Stimulated activated CD8-positive, alpha-beta memory T cell treated with anti-CD3 and anti-CD28 coated beads, Interleukin-4, amount 100 ng/mL, for 1 hour (primary cell): ENCODE measurements at places on chromosomes 6 and 20.

DNA sequence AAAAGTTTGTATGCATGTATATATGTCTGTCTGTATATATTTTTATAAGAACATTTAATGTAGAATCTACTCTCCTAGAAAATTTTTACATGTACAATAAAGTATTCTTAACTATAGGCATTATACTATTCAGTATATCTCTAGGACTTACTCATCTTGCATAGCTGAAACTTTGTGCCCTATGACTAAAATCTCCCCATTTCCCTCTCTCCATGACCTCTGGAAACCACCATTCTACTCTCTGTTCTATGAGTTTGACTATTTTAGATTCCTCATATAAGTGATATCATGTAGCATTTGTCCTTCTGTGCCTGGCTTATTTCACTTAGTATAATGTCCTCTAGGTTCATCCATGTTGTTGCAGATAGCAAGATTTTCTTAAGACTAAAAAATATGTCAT, 205.1 kb upstream of the SMLR1 start:
- no peak for DNase-seq

GRCh38 chr6:13624871-13625288, 9.7 kb downstream of the NOL7 start:
- no peak for DNase-seq

GRCh38 chr6:133034509-133035206, 206.5 kb upstream of the EYA4 start:
- no peak for DNase-seq

DNA sequence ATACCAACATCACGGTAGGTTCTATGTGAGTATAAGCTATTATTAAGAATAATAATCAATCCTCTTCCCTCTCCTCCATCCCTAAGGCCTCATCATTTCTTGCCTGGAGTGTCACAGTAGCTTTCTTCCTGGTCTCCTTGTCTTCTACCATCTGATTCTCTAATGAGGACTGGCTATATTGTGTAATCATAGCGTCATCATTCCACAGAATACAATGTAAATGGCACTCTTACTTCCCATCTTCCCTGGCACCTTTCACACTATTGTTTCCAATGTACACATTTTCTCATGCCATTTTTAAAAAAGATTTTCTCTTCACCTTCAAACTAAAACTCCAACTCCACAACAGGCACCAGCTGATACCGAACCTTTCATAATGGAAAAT, 2.2 kb upstream of the BTN3A2 start:
- no peak for DNase-seq

- DNase-seq = no peak
Measured at GRCh38 chr20:33630507-33630906, 31.6 kb upstream of the C20orf144 start.

GRCh38 chr6:45677381-45678284, 299.9 kb upstream of the SUPT3H start:
- DNase-seq = no peak

DNA sequence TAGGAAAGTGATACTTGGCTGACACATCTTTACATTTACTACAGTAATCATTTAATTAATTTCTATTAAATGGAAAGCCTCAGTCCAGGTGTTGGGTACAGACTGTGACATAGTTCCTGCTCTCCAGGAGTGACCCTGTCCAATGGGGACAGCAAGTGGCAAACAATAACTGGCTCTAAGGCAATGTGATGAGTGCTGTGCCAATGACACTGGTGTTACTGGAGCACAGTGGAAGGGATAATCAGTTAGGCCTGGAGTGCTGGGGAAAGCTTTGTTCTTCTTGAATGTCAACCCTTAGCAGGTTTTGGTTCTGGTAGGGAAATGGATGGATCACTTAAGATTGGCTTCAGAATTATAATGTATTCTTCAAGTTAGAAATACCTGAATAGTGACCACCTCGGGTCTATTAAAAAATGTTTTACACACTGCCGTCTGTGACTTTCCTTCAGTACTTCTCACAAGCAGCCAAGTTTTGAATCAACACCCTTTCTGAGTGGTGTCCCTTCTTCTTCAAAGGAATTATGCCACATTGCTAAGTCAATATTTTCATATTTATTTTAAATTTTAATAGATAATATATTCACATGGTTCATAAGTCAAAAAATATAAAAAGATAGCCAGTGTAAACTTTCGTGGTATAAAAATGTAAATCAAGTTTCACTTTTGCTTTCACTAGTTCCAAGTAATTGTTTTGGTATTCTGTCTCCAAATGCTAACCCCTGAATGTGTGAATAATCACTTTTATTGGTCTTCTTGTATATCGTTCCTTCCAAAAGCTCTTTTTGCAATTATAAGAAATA, 9.6 kb downstream of the CMTR1 start:
- no peak for DNase-seq

DNA sequence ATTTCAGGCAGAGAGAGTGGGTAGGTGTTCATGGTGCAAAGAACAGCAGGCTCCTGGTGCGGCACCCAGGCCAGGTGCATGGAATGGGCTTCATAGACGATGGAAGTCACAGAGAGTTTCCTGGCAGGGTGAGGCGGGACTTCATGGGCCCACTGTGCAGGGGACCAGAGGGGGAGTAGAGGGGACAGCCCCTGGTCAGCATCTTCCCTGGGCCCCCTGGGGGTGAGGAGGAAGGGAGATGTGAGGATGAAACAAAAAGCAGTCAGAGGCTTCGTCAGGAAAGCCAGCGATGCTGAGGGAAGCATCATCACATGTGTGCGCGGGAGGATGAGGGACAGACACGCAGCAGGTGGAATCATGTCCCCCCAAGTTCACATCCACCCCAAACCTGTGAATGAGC, 2.4 kb upstream of the THBS2 start:
- no peak for DNase-seq

GRCh38 chr6:12505486-12505885, 211.1 kb upstream of the PHACTR1 start:
- no peak for DNase-seq

DNA sequence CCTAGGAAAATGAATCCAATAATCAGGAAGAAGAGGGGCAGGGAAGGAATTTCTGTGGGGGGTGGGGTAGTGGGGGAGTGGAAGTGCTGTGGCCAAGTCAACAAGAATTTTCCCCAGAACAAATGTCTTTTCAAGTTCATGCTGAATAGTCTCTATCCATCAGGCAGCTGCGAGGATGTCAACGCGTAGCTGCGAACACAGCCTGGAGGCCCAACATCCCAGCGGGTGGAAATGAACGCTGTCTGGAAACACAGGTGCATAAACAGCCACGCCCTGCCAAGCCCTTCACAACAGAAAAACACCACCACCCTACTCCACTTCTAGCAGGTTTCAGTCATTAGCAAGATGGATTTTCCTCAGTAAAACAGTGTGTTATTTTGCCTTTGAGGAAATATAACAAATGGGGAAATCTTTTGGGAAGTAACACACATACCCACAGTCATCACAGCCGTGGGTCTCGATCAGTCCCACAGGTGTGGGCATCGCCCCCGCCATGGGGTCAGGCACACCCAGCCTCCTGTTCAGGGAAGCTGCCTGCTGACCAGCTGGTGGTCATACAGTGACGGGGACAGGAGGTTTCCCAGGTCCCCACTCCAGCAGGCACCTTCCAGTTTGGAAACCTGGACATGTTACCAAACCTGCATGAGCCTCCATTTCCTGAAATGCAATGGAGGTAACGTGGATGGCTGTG, 112.1 kb upstream of the THBS2 start:
- DNase-seq = no peak

GRCh38 chr6:135465307-135465706, 32.2 kb downstream of the AHI1 start:
- no peak for DNase-seq

DNA sequence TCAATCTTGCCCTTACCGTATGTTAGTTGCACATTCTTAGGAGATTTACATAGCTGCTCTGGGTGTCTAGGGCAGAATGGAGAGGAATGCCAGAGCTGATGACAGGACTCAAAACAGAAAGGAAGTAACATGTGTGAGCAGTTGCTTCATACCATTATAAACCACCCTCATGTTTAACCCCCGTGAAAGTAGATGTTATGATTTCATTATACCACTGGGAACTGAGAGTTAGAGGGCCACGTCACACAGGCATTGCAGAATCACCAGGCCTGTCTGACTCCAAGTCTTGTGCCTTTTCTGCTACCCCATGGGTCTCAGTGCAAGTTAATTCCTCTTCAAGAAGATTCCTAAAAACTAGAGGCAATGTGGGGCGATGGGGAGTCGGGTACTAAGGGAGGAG, 23.5 kb upstream of the SIM1 start:
- no peak for DNase-seq

DNA sequence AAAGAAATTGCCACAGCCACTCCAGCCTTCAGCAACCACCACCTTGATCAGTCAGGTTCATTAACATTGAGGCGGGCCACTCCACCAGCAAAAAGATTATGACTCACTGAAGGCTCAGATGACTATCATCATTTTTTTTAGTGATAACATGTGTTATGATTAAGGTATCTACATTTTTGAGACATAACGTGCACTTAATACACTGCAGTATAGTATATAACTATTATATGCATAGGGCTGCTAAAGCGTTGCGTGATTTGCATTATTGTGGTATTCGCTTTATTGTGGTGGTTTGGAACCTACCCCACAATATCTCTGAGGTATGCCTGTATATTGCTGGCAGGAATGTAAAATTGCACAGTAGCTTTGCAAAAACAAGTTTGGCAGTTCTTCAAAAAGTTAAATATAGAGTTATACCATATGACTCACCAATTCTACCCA, 6.8 kb upstream of the RIPK1 start:
- DNase-seq = no peak

- DNase-seq = no peak
Measured at GRCh38 chr6:84860920-84861319, 96.5 kb upstream of the TBX18 start.

DNA sequence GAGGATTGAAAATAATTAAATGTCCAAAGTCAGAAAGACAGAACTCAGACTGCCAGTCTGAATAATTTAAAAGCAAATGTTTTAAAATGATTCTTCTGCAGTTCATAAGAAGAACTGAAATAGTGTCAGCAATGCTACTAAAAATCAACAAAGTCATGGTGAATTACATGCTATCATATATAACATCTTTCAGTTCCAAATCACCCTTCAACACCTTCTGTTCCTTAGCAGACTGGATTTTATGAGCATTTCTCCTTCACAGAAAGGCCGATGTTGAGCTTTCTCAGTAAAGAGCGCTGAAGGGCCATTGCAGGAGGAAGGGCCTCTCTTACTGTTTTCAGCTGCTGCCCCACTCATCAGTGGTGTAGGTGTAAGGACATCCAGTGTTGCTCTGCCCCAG, 63.3 kb downstream of the AIG1 start:
- no peak for DNase-seq

- DNase-seq = no peak
Measured at GRCh38 chr20:48482790-48483189, 345.0 kb downstream of the PREX1 start.

DNA sequence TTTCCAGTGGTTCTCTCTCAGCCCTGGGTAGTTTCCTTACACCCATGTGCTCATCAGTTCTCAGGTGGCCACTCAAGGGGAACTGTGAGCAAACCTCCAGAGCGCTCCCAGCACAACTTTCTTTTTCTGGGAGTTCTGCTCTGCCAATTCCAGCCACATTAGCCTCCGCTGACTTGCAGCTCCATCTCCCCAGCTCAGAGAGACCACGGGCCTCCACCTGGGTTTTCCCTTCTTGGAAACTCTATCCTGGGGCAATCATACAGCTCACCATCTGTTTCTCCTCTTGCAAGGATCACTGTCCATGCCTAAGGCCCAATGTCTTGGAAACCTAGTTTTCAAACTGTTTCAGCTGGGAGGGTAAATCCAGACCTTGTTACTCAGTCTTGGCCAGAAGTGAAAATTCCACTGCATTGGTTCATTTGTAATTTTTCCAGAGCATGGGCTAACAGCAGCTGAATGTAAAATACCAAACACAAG, 129.9 kb downstream of the EYA2 start:
- DNase-seq = no peak

DNA sequence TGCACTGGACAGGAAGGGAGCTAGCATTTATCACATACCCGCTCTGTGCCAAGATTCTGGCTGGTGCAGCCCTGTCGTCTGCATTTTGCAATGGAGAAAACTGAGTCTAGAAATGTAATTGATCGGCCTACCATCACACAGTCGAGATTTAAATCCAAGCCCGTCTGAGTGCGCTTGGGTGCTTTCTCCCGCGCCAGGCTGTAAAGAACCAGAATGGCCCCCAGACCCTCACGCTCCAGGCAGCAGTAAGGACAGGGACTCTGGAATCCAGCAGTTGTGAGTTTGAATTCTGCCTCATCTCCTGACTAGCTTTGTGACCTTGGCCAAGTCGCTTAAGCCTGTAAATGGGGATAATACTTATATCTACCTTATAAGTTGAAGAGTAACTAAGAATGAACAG, 10.8 kb downstream of the DYNLRB1 start:
- DNase-seq = no peak

- no peak for DNase-seq
Measured at GRCh38 chr6:62803094-62803493, 408.2 kb upstream of the FKBP1C start.

GRCh38 chr6:56837322-56837894, 117.5 kb upstream of the BEND6 start:
- no peak for DNase-seq

- DNase-seq = no peak
Measured at GRCh38 chr6:36345681-36346466, 9.2 kb upstream of the BNIP5 start.

- DNase-seq = no peak
Measured at GRCh38 chr6:163965426-163966348, 551.2 kb downstream of the QKI start.

- no peak for DNase-seq
Measured at GRCh38 chr20:550611-551010, 7.0 kb upstream of the CSNK2A1 start.

DNA sequence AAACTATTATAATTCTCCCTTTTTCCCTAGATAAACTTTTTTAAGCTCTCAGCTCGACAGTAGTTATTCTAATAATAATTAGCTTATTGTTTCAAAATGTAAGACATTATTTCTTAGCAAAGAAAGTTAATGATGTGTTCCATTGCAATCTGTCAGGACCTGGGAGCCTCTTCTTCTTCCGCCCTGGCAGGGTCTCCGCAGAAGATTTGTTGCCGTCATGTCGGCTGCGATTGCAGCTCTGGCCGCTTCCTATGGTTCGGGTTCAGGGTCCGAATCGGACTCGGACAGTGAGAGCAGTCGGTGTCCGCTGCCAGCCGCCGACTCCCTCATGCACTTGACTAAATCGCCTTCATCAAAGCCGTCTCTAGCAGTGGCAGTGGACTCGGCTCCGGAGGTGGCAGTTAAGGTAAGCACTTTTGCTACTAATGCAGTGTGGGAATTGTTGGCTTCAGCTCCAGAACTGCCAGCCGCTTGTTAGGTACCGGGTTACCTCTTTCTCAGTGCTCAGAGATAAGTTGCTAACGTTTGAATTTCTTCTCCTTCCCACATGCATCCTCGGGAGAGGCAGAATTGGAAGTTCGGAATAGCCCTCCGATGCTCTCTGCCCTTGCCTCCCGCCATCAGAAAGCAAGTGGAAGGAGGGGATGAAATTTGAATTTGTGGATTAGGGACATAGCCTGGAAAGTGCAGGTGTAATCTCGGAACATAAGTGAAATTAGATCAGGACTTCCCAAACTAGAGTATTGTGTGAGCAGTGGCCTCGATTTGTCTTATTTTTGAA, at the start of gene CDC40:
Gene CDC40 (plus strand): TSS at position 200 of the 781 bp plus-strand sequence. CDS start 18 bp downstream, at position 218.
- DNase-seq = peak; percentile 18
